ENCODE measurements at places on chromosomes 6 and 20.

- no peak for DNase-seq
Observed at GRCh38 chr6:24079076-24079475, 46.9 kb upstream of the NRSN1 start.

GRCh38 chr20:40232756-40233155, 456.3 kb downstream of the MAFB start:
- DNase-seq: no peak

- no peak for DNase-seq
Observed at GRCh38 chr6:30781395-30781742, 37.0 kb upstream of the IER3 start.

DNA sequence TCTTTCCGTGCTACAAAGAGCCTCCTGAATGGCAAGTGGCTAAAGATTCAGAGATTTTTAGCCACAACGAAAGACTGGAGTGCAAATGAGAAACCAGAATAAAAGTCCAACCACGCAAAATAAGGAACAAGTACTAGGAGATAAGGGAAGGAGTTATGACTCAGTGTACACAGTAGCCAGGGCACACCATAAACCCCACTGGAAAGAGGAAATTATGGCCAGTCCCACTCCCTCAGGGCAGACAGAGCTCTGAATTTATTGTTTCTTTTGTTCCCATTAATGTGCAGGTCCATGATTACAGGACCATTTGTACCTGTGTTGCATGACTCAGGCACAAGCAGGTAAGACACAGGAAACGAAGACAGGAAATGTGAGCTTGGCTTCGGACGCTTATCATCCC, 150.3 kb upstream of the PREP start:
- DNase-seq: no peak

- DNase-seq: no peak
Observed at GRCh38 chr6:10610289-10610688, 84.1 kb downstream of the C6orf52 start.

DNA sequence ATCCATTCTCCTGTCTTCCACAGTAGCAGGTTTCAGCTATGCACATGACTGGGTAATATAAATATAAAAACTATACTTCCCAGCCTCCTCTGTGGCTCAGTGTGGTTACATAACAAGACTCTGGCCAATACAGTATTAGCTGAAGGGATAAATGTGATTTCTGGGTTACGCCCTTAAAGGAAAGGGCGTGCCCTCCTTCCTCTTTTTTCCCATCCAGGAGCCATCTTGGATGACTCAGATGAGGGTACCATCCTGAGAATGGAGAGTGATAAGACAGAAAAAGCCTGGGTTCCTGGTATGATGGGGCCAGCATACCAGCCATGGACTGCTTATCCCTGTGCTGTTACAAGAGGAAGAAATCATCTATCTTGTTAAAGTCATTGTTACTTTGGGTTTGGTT, 123.3 kb downstream of the NFATC2 start:
- no peak for DNase-seq

GRCh38 chr6:23499549-23499948, 626.5 kb upstream of the NRSN1 start:
- DNase-seq: no peak

DNA sequence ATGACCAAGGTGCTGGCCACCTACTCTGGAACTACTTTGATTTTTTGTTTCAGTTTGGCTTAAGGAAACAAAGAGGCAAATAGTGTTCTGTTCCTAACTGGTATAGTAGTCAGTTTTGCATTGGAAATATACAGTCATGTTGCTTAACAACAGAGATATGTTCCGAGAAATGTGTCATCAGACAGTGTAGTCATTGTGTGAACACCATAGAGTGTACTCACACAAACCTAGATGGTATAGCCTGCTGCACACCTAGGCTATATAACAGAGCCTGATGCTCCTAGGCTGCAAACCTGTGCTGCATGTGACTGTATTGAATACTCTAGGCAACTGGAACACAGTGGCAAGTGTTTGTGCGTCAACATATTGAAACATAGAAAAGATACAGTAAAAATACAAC, 80.4 kb downstream of the ARID1B start:
- no peak for DNase-seq

DNA sequence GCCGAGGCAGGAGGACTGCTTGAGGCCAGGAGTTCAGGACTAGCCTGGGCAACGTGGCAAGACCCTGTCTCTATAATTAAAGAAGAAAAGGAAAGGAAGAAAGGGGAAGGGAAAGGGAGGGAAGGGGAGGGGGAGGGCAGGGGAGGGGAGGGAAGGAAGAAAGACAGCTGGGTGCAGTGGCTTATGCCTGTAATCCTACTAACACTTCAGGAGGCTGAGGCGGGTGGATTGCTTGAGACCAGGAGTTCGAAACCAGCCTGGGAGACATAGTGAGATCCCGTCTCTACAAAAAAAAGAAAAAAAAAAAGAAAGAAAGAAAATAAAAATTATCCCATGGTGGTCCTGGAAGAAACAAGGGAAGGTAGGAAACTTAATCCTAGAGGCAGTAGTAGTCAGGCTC, 33.5 kb downstream of the BCL2L1 start:
- no peak for DNase-seq

DNA sequence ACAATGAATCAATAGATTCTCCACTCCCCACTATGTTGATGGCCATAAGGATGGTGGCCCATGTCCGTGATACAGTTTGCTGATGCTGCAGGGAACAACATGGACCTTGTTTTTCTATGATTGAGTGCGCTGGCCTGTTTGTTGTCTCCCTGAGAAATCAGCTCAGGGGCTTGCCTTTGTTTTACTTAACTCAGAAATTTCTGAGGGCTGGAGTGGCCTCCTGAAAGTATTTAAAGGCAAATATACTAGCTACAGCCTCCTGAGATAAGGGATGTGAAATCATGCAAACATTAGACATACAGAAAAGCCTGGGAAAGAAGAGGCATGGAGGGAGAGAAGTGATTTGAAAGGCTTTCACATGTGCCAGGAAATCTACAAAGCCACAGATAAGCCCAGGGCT, 170.3 kb upstream of the FLRT3 start:
- DNase-seq: no peak

GRCh38 chr6:70669133-70669532, 1.4 kb downstream of the SMAP1 start:
- no peak for DNase-seq

DNA sequence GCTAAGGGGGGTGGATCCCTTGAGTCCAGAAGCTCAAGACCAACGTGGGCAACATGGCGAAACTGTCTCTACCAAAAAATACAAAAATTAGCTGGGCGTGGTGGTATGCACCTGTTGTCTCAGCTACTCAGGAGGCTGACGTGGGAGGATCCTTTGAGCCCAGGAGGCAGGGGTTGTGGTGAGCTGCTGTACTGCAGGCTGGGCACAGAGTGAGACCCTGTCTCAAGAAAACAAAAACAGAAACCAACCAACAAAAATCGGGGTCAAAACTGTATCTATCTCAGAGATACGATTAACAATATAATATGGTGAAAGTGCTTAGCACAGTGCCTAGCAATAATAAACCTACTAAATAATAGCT, 20.7 kb upstream of the BCAS1 start:
- no peak for DNase-seq

- no peak for DNase-seq
Observed at GRCh38 chr6:150940941-150941340, 75.4 kb downstream of the MTHFD1L start.

DNA sequence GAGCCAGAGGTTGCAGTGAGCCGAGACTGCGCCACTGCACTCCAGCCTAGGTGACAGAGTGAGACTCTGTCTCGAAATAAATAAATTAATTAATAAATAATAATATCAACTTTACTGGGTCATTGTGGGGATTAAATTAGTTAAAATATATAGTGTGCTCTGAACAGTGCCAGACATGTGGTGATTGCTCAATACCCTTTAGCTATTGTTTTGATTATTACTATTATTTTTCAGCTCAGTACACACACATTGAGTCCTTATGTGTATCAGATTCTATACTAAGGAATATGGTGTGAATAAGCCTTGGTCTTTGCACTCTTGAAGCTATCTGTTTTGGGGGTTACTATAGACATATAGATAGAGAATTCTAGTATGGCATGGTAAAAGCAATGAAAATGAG, 28.9 kb downstream of the TREML1 start:
- no peak for DNase-seq

- DNase-seq: no peak
Observed at GRCh38 chr20:5184684-5185083, 57.9 kb downstream of the CDS2 start.

DNA sequence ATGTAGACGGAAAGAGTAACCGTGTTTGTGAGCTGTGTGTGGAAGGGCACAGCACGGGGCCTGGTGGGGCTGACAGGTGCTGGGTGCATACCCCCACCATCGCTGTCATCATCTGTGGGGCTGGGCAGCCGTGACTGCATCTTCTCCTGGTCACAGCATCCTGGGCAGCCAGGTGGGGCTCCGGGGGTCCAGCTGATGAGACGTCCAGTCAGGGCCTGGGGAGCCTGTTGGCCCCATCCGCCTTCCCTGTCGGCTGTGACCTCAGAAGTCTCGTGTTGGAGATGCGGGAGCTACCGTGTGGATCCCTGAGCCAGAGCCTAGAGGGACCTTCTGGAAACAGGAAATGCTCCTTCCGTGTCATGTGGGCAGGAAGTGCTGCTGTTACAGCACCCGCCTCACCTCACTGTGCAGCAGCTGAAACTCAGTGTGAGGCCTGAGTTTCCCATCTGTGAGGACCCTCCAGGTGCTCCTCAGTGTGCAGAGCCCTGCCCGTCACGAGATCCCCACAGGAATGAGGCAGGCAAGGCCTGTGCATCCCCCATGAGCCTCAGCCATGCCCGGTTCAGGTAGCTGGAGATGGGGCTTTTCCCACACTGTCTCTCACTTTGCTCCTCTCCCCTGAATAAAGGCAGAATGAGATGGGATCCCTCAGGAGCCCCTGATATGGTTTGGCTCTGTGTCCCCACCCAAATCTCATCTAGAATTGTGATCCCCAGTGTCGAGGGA, 108.7 kb downstream of the ERMARD start:
- no peak for DNase-seq

DNA sequence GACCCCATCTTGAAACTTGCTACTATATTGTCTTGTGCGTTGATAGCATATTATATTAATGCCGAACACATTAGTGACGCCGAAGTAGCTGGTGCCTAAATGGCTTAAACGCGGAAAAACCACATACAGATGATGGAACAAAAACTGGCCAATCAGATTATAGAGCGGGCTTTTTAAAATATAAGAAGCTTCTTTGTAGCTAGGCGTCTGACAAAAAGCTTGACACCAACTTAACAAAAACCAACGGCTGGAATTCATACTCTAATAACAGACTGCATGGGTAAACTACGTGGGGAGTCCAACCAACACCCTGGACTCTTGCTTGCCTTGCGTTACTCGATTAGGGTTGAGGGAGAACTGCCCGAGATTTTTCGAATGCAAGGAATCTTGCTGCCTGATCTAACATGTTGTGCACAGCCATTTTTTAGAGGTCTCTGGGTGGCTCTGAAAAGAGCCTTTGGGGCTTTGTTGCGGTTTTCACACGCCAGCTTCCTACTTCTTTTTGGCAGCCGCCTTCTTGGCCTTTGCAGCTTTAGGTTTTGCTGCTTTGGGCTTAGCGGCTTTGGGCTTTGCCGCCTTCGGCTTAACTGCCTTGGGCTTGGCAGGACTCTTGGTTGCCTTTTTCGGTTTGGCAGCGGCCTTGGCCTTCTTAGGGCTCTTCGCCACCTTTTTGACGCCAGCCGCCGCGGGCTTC, 45.7 kb downstream of the OR2B2 start:
- DNase-seq: no peak

DNA sequence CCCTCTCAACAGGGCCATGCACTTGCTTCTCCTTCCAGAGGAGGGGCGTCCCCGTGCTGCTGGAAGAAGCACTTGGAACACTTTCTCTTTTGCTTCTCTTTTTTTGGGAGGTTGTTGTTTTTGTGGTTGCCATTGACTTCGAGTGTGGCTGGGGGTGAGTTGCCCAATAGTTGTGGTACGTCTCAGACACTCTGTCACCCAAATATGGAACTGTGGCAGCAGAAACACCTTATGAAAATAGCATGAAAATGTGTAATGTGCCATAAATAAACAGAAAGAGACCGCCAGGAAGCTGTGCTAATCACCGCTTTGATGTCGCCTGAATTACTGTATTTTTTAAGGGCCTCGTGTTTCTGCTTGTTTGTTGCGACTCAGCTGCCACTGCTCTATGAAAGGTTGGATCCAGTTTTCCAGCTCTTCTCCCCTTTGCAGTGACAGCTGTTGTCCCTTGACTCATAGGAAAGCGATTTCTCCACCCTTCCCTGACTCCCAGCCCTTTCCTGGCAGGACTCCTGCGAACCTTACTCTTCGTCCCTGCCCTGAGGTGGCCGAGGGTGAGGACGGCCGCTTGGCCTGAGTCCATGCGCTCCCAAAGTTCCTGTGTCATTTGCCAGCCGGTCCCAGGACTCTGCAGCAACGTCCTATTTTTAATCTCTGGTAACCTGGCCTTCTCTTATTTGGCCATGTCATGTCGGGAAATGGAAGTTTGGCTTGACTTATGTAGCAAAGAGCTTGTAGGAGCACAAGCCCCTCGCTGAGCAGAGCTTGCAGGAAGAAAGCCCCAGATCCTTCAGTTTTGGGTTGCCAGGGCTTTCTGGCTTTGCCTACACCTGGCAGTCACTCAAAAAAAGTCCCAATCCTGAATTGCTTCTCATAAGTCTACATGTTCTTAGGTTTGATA, 694.6 kb downstream of the QKI start:
- DNase-seq: no peak

GRCh38 chr6:115675443-115675842, 385.2 kb downstream of the FRK start:
- DNase-seq: no peak

- no peak for DNase-seq
Observed at GRCh38 chr6:45590226-45590625, 212.5 kb upstream of the SUPT3H start.

DNA sequence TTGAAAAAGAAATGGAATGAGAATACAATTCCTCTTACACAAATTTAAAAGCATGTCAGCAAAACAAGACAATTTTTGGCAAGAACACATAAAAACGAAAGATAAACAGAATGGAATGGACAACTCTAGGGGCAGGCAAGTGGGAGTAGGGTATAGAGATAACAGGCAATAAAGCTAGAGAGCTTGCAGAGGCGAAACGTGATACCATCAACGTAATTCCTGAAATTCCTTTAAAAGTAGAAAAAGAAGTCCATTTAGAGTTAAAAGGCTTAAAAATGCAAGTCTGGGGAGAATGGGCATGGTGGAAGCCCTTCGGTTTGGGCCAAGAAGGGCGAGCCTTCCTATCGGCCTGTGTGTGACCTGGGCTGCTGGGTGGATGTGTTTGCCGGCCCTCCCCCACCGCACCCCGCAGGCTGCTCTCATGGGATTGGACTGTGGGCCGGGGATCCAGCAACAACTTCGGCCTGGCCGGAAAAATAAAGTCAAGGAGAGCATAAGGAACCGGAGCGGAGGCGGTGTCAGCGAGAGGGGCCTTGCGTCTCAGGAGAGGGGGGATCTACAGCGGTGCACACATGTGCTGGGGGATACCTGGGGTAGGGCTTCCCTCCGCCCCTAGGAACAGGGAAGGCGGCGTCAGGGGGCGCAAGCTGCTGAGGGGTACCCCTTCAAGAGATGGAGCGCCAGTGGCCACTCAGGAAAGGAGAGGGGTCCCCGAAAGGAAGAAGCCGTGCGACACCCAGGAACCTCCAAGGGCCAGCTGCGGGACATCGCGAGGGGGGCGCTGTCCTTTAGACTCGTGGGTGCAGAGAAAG, 4.1 kb downstream of the TMEM239 start:
- no peak for DNase-seq

- DNase-seq: no peak
Observed at GRCh38 chr6:146847426-146847825, 248.7 kb downstream of the ADGB start.

- DNase-seq: no peak
Observed at GRCh38 chr6:150691463-150691862, 91.8 kb downstream of the PLEKHG1 start.

GRCh38 chr6:32047084-32047478, 8.9 kb downstream of the CYP21A2 start:
- DNase-seq: no peak

- DNase-seq: no peak
Observed at GRCh38 chr6:72636786-72637185, 14.9 kb downstream of the KCNQ5 start.
